ENCODE measurements at places on chromosomes 6 and 20. TPM values are rescaled to one million over a fixed set of nuclear protein-coding genes. Genes with fewer than 3 reads are reported as not detected.

ZNF184 gene
- 6.6 TPM for total RNA-seq

THBD gene
- 6.5 TPM for total RNA-seq

PHACTR1 gene
- 0.16 TPM for total RNA-seq

MYH7B gene
- not detected for total RNA-seq

CYP24A1 gene
- 2.1 TPM for total RNA-seq

All from epithelial cell of alveolus of lung (primary cell).